ENCODE measurements at places on chromosomes 7 and 10.

DNA sequence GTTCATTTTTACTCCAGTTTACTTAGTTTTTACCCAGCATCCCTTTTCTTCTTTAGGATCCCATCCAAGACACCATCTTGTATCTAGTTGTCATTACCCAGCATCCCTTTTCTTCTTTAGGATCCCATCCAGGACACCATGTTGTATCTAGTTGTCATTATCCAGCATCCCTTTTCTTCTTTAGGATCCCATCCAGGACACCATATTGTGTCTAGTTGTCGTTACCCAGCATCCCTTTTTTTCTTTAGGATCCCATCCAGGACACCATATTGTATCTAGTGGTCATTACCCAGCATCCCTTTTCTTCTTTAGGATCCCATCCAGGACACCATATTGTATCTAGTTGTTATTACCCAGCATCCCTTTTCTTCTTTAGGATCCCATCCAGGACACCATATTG lies 63.4 kb upstream of the GJD4 start:
- no peak for DNase-seq

DNA sequence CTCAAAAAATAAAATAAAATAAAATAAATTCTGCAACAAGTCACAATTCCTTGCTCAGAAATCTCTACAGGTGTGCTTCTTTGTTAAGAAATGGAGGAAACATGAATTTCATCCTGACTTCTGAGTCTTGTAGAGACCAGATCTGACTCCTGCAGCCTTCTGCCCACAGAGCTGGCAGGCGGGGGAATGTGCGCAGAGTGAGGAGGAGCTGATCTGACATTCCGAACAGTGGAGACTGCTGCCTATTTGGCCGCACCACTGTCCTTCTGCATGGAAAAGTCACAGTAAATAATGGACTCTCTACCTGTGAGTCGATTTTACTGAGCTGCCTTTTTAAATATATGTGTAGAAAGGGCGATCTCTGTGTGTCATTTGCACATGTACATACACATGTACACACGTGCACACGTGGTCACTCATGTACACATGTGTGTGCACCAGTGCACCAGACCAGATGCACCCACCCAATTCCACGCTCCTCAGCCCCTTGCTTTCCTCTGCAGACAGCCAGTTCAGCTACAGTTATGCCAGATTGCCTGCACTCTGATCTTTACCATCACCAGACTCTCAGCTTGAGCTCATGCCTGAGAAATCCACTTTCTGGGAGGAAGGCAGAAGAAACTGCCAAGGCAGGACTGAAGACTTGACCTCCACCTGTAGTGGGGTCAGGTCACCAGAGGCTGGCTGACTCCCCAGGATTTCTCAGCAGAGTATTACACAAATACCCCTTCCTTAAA lies 54.9 kb downstream of the IKZF1 start:
- DNase-seq: no peak

GRCh38 chr7:65239707-65240352 lies 133.8 kb upstream of the ZNF92 start:
- DNase-seq: no peak

DNA sequence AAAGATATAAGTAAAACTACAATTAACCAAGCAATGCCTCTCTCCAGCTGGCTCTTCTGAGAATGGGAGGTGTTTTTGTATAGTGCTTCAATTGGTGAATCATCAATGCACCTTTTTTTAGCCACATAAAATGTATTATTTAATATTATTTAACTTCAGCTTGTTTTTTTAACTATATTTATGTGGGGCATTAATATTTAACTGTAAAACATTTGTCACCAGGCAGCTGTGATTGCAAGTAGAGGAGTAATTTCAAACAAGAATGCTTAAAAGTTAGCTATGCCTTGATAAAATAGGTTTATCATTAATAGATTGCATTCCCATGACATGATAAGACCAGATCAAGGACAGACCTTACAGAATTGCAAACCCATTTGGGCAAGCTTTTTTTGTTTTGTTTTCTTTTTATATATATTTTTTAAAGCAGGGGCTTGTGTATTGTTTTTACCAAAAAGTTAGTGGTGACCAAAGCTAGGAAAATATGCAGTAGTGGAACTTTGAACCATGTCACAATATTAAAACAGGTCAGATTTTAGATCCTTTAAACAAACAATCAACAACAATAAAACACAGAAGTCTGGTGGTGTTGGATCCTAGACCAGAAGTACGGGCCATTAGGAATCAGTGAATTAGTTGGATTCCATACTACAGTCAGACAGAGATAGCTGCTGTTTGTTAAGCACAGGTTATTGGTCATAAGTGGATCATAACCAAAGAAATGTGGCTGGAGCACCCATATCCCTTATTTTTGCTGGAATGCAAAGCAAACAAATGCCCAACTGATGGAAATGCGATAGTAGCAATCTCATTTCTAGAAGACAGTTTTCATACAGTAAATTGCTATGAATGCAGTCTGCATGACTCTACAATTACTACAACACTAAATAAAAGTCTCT lies 2.9 kb downstream of the CAV2 start:
- DNase-seq: no peak

DNA sequence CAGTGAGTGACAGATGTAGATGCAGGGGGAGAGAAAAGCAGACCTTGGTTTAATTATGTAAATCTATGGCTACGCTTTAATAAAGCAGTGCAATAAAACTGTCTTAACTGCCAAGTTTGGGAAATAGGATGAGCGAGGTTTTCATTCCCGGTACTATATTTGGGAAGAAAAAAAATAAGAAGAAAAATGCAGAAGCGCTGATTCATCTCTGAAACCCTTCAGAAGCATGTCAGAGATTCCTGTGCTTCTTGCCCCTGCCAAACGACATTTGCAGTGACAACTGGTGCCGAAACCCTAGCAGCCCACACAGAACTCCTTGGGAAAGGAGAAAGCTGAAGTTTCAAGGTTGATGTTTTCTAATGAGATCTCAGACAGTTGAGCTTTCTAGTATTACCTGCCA lies 380.7 kb downstream of the REEP3 start:
- DNase-seq: no peak

- DNase-seq: no peak
Observed at GRCh38 chr7:31688996-31689395, 2.0 kb downstream of the PPP1R17 start.

DNA sequence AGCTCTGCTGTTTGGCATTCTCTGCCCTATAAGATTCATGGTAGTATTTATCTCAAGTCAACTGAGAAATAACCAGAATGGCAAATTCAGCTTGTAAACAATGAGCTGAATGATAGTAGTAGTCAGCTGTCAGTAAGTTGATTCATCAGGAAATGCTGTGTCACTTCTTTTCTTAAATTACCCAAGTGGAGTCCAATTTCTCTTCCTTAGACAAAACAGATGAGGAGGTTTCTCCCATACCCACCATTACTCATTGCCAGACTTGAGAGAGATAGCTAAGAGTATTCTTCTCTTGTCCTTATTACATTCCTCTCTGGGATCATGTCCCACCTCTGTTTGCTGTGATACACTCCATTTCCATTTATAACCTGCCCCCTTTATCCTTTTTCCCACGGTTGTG lies 159.8 kb upstream of the STEAP1 start:
- no peak for DNase-seq

DNA sequence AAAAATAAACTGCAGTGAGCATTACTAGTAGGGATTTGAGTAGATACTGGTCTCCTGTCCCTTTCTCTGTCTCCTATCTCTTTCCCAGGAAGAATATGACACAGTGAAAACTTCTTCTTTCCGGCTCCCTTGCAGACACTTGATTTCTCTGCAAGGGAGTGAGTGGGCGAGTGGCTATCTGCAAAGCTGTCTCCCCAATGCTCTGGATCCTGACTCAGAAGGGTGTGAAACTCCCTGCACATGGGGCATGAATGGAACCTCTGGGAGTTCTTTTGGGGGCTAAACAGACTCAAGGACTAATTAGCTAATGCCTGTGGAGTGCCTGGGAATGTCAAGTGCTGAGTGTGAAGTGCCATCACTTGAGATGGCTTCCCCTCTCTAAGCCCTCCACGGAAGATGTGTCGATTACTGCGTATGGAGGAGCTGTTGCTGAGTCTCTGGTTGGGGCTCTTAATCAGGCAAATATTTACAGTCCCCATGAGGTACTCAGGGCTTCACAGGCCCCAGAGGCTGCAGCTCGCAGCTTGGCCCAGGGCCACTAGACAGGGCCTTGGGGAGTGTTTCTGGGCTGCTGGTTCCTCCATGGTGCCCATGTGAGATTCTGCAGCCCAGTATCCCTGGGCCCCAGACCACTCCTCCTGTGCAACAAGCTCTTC lies 139.8 kb downstream of the RPS24 start:
- no peak for DNase-seq

- DNase-seq: no peak
Observed at GRCh38 chr10:43959364-43960134, 310.9 kb upstream of the ZNF32 start.

- no peak for DNase-seq
Observed at GRCh38 chr7:78558566-78558965, 760.0 kb downstream of the PHTF2 start.
